ENCODE measurements at places on chromosomes 1 and 21.

DNA sequence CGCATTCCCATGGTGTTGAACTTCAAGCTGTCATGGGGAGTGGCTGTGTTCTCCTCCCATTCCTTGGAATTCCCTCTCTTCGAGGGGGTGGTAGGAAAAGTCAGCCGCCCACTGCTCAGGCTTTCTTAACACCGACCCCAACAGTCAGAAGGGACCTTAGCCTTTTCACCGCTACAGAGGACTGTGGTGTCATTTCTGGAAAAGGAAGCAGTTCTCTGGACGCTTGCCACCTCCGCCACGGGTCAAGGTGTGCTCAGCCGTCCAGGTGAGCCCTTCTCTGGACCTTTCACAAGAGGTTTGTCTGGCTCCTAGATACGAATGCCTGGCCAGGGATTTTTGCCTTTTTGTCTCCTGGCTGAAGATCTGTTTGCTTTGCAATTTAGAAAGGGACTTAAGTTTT is 31.8 kb downstream of the CLIC6 start:
- no peak for DNase-seq

DNA sequence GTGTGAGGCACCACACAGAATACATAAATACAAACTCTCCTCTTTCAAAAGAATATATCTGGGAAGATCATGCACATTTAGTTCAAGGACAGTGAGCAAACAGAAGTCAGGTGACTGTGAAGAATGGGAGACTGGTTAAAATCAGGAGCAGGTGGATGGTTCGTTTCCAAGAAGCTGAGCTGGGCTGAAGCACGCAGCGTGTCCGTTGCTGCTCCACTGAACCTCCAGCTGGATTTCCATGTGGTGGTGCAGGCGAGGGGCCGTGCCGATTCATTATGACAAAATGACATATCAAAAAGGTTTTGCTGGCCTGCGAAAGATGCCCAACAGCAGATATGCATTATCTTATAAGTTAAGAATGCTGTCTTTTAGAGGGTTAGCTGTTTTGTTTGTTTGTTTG is 66.0 kb downstream of the OLIG1 start:
- DNase-seq = no peak

GRCh38 chr21:32426592-32427051 is 14.1 kb downstream of the EVA1C start:
- no peak for DNase-seq

- DNase-seq = no peak
Observed at GRCh38 chr1:229870381-229870780, 196.7 kb upstream of the GALNT2 start.

DNA sequence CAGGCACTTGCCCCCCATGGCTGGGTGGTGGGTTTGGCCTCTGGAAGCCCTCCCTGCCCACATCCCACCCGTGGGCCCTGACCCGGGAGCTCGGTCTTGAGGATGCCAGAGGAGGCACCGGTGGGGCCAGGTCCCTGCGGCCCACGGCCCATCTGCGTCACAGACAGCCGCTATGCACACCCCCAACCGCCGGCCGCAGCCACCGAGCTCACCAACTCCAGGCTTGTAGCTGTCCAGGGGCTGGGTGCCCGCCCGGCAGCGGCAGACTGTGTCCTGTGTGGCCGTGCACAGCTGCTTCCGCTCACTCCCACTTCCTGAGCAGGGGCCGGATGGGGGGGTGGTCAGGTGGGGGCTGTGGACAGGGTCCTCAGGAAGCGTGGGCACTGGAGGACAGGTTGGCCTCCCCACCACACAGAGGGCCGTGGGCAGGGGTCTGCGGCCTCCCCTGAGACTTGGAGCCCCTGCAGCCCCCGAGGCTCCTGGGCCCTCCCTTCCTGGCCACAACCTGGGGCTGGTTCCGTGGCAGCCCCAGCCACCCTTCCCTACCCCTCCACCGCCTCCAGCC is 1.1 kb downstream of the TNFRSF4 start:
- DNase-seq = peak; percentile 44

GRCh38 chr1:212430955-212431394 is 1.7 kb upstream of the NENF start:
- no peak for DNase-seq

GRCh38 chr1:222441066-222441465 is 106.8 kb downstream of the HHIPL2 start:
- no peak for DNase-seq

DNA sequence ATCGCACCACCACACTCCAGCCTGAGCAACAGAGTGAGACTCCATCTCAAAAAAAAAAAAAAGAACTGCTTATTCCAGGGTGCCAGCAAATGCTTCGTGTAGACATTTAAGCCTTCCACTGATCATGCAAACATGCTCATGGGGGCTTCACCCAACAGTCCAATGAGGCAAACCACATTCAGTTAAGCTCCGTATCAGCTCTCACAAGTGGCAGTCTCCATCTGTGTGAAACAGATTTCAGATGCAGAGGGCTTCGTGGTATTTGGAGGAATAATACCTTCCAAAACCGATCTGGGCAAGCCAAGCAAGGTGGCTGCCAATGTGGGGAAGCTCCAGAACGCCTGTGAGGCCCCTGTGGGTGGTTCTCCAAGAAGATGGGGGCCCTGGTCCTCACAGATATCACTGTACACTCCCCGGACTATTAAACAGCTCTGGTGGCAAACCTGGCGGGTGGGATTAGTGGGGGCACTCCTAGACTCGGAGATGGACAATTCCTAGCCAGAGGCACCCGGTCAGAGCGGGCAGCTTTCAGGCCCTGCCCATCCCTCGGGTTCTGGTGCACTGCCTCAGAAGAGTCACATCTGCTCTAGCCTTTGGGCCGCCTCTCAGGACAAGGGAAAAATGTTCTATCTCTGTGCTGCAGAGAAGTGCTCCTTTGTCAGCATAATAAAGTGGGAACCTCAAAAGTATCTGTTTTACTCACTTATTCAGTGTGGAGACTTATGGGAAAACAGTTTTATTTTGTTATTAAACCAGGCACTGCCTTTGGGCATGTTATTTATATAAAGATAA is 10.2 kb downstream of the CREG1 start:
- DNase-seq = no peak

DNA sequence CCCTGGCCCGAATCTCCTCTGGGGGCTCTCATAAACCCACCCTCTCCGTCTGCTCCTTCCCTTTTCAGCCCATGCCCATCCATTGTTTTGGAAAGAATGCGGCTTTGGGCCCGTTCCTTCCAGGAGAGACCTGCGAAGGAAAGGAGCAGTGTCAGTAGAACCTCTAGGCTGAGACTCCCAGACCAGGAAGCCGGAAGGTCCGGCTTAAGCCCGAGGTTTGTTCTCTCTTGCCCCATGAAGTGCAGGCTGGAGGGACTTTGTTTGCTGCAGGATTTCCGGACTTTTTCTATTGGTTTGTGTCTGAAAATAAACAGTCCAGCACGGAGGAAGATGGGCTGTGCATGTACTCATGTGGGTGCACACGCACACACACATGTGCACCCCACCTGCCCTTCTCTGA is 49.8 kb downstream of the ELK4 start:
- no peak for DNase-seq

- no peak for DNase-seq
Observed at GRCh38 chr1:22318279-22318981, 133.2 kb upstream of the ZBTB40 start.

GRCh38 chr1:147892216-147892615 is 10.4 kb upstream of the GJA8 start:
- no peak for DNase-seq

All from effector memory CD4-positive, alpha-beta T cell (primary cell).